Left colon (tissue), 2 donors: ENCODE measurements at places on chromosomes 5 and 9. TPM values are rescaled to one million over a fixed set of nuclear protein-coding genes. Genes with fewer than 3 reads are reported as not detected.

Gene RETREG1
- total RNA-seq = 100 TPM

Gene PCDHB13
- 1.3 TPM for total RNA-seq

Gene IFNA14
- not detected for total RNA-seq

Gene CTSL
- 55.4 TPM for total RNA-seq

Gene SPRY4
- total RNA-seq = 9.5 TPM

Gene CXCL14
- total RNA-seq = 88.5 TPM

Gene C9orf72
- 10.7 TPM for total RNA-seq

Gene FST
- total RNA-seq = 4.2 TPM

Gene UGT3A2
- not detected for total RNA-seq

Gene KIF4B
- not detected for total RNA-seq

Gene DEPDC1B
- total RNA-seq = 7.0 TPM

Gene CAMK2A
- 0.21 TPM for total RNA-seq

Gene PCDHB7
- 0.12 TPM for total RNA-seq

Gene ALAD
- total RNA-seq = 64.1 TPM

Gene SMIM3
- total RNA-seq = 13.6 TPM

Gene STOML2
- total RNA-seq = 89.8 TPM

Gene GBGT1
- 4.9 TPM for total RNA-seq
